Fibroblast of lung (primary cell): ENCODE measurements at places on chromosomes 7 and 10. TPM values are rescaled to one million over a fixed set of nuclear protein-coding genes. Genes with fewer than 3 reads are reported as not detected.
A peak's percentile ranks its signal among the peaks of the same experiment; 100 is the strongest.

GRCh38 chr10:79070081-79070605 is 1.4 kb downstream of the ZMIZ1 start:
- peak; percentile 54 for DNase-seq

DNA sequence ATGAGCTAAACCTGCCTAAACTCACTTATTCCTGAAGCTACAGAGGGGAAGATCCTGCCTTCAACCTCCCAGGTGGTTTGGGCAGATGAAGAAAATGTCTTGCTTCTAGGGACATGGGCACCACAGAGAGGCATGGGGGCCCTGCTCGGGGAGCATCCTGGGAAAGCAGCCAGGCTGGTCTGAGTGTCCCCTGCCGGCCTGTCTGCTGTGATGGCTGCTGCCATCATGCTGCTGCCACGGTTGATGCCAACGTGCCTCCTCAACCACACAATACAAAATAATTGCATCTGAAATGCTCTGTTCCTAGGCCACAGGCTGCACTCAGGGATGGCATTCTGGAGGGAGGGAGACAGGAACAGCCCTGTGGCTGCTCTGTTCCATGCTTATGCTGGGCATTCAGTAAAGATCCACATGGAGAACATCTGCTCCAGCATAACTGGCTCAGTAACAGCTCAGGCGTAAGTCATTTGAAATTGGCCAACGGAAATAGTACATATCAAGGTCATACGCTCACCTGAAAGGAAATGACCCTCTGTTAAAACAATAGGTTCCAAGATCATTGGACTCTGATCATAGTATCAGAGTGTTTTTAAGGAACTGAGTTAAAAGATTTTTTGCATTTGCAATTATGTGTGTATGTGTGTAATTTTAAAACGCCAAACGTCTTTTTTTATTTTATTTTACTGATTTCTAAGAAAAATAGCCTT is 299.0 kb downstream of the TNS3 start:
- no peak for DNase-seq

DNA sequence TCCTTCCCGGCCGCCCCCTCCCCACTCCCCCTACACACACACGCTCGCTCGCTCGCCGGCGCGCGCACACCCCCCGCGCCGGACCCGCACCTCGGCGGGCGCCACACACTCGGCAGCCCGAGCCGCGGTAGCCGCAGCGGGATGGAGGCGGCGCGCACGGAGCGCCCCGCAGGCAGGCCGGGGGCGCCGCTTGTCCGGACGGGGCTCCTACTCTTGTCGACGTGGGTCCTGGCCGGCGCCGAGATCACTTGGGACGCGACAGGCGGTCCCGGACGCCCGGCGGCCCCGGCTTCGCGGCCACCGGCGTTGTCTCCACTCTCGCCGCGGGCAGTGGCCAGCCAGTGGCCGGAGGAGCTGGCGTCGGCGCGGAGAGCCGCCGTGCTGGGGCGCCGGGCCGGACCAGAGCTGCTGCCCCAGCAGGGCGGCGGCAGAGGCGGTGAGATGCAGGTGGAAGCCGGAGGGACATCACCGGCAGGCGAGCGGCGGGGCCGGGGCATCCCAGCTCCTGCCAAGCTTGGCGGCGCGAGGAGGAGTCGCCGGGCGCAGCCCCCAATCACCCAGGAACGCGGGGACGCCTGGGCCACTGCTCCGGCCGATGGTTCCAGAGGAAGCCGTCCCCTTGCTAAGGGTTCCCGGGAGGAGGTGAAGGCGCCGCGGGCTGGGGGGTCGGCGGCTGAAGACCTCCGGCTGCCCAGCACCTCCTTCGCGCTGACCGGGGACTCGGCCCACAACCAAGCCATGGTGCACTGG is at the start of gene SORCS3:
SORCS3 (plus strand) TSS at position 104 of the 750 bp plus-strand sequence.
- no peak for DNase-seq

- DNase-seq: no peak
Observed at GRCh38 chr7:22831602-22832305, 9.1 kb upstream of the TOMM7 start.

DNA sequence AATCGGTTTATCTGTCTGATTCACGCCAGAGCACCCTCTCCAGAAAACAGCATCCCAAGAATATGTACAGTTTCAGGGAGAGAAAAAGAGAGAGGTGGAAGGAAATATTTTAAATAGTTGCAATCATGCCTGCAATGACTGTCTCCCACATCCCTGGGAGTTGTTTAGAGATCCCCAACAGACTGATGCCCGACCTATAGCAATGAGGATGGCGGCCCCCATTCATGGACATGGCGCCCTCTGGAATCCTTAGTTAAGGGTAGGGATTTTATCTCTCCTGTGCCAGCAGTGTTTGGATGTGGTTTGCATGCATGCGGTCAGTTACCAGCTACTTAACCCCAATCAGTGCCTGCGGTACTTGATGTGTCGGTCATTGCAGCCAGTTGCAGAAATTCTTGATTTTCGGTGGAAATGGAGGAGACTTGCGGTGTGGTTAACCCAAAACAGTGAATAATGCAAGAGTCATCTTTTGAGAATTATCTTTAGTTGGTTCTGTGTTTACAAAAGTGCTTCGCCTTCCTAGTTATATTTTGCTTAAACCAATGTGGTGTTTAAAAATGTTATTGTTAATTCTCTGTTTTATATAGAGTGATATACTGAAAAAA is 186.0 kb upstream of the TCF7L2 start:
- peak; percentile 97 for DNase-seq

- DNase-seq: no peak
Observed at GRCh38 chr10:123327450-123327849, 173.2 kb downstream of the BUB3 start.

DNA sequence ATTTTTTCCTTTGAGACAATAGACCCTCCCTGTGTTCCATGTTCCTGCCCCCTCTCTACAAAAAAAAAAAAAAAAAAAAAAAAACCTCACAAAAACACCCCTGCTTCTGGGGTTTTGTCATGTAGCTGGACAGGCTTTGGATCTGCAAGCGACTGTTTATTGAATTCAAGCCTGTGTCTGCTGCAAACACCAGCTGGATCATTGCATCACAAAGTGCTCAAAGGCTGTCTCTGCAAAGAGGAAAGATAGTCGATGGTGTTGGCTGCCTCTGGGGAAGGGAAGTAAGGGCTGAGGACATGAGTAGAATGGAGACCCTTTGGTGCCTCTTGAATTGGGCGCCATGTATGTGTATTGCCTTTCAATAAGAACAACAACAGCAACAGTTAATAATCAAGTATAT is 471.2 kb downstream of the PLXNA4 start:
- DNase-seq: no peak

- DNase-seq: no peak
Observed at GRCh38 chr7:23220690-23221305, 25.8 kb upstream of the GPNMB start.

DNA sequence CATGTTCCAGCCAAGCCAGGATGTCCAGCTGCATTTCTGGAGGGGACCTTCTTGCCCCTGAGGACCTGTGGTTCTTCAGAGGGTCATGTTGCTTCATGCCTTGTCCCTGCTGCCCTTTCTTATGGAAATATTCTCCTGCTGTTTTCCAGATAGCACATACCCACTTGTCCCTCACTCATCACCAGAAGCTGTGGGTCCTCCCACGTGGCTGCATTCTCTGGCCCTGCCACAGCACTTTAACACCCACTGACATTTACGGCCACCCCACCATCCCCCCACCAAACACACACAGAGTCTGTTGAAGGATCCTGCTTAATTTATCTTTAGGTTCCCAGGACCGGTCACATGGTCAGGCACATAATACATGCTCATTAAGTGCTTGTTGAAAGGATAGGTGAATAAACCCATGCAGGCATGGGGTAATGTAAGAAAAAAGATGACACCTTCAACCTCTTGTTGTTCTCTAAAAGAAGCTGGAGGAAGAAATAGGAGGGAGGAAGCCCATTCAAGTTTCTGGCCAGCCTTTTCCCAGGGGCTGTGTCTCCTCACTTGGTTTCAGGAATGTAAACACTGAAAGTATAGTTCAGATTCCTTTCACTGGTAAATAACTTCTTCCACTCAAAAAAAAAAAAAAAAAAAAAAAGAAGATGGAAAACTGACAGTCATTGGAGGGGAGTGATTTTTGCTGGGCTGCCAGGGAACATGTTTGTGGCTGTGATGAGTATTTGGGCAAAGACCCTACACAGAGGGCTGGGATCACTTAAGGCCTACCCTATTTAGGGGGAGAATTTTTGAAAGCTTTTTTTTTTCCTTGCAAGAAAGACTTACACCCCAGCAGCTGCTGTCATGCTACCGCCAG is 19.8 kb upstream of the BMPER start:
- DNase-seq: no peak

GRCh38 chr10:78755877-78756455 is 312.8 kb upstream of the ZMIZ1 start:
- DNase-seq: no peak

The NEUROG3 gene
- not detected in 2 replicates for total RNA-seq

The CLDN15 gene
- total RNA-seq: 2.6 and 3.1 TPM in 2 replicates

The CYP2W1 gene
- not detected in 2 replicates for total RNA-seq

The ZFAND2A gene
- 18.7 and 20.5 TPM in 2 replicates for total RNA-seq

The CFAP46 gene
- 0.26 and 0.66 TPM in 2 replicates for total RNA-seq

The HTR5A gene
- not detected in 2 replicates for total RNA-seq
